ENCODE measurements at places on chromosomes 2 and 18.
A peak's percentile ranks its signal among the peaks of the same experiment; 100 is the strongest.

DNA sequence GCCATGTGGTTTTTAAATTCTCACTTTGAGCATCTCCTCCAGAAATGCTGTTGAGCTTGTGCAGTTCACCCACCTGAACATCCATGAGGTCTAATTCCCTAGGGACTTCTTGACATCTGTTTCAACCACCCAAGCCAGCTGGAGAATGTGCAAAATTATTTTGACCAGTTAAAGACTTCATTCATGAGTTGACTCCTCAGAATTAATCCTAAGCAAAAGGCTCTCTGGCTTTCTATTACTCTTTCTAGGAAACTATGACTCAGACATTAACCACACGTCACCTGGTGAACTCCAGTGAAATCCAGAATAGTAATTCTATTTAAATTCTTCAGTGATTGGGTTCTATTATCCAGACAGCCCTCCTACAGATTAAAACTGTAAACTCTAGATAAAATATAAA lies 247.5 kb downstream of the NBAS start:
- DNase-seq = no peak

DNA sequence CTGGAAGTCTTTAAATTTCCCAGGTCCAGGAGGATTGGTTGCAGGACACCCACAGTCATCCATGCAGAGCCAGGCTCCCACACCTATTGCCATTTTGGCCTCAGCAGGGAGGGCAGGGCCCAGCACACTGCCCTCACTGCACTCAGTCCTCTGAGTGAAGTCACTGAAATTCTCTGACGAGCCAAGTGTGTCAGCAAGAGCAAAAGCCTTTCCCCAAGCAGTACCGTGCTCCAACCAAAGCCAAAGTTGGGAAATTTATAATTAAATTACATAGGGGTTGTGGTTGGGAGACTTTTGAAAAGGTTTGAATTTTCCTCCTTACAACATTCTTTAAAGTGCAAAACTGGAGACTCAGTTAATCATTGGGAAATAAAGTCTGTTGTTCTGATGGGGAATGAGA lies 98.5 kb upstream of the CD226 start:
- no peak for DNase-seq

DNA sequence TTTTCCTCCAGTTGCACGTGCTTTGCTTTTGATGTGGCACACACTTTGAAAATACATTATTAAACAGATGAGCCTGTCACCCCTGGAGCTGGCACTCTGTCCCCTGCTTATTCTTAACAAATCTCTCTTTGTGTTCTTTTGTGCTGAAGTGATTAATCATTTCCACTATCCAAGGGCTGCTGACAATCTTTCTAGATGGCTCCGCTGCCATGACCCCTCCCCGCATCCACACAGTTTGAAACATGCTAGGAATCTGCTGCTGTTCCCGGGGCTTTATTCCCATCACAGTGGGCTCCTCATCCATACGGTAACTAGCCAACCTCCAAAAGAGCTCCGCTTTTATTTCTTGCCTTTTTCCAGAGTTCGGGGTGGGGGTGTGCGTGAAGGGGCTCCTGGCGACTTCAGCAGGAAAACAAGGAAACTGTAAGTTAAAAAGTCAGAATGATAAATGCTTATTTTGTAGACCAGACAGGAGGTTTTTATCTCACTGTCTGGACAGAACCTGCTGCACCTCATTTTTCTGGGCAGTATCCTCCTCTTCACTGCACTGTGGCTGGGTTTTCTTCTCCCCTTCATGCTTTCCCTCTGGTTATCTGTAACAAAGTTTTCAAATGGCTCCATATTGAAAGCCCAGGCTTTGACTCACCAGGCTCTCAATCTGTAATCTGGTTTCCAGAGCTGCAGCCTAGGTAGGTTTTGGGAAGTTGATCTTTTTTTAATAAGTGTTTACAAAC lies 319.7 kb downstream of the AFF3 start:
- DNase-seq = no peak

DNA sequence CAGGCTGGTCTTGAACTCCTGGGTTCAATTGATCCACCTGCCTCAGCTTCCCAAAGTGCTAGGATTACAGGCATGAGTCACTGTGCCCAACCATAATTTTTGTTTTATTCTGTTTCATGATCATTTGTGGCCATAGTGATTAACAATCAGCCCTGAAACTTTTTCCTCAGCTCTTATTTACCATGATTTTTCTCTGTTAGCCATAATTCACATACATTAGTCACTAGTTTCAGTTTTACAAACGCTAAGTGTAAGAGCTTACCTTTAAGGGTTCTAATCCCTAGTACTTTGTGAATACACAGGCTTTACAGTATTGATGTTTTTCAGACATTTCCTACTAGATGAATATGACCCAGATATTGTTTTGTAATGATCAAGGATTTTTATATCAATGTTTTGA lies 216.1 kb downstream of the DPP4 start:
- no peak for DNase-seq

DNA sequence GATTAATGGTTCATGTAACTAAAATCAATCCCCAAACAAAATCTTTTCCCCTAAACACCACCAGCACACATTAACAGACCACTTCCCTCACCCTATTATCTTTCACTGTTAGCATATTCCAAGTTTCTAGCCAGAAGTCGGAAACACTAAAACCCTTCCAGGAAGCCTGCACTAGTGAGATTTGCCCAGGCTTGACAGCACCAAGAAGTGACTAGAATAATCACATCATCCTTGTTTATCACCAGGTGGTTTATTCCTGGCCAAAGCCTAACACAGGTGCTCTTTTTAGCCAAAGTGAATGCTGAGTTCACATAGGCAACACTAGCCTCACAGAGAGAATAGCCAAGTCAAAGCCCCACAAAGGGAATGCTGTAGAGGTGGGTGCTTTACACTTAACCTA lies 221.2 kb upstream of the HNRNPA3 start:
- no peak for DNase-seq

DNA sequence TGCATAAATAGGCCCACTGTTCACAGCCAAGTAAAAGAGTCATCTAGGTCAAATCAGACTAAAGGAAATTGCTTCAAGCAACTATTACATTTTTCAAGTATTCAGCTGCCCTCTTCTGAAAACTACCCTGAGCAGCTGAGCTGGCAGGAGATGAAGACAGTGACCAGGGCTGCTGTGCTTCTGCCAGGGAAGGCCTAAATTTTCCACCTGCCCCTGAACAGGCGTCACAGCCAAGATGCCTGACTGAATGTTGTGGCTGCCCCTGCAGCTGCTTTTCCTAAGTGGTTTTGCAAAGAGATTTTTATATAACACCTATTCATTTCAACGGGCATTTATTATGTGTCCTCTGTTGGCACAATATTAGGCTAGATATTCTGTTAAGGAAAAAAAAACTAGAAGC lies 96.7 kb upstream of the RPE start:
- no peak for DNase-seq

- DNase-seq = no peak
Measured at GRCh38 chr2:217947383-217948350, 55.1 kb downstream of the TNS1 start.

GRCh38 chr2:10971161-10971887 lies 59.6 kb downstream of the KCNF1 start:
- DNase-seq = no peak

DNA sequence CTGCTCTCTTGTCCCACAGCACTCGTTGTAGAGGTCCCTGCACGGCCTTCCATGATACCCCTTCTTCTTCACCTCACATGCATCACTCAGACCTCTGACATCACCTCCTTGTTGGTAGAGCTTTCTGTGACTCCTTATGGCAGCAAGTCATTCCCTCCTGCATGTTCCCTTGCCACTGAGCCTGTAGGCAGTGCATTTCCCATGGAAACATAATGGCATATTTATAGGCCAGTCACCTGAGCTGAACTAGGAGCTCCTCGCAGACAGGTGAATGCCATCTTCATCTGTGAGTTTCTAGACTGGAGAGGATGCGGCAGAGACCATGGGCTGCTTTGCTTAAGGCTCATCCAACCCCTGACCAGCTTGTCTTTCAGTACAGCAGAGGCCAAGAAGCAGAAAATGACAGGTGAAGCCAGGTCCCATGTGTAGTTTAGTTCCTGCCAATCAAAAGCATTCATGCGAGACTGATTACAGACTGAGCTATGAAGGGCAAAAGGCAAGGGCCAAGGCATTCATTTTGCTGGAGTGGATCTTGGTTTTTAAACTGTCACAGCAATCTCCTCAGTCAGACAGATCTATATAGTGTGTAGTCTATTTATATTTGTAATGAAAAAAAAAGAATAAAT lies 59.4 kb upstream of the NEDD4L start:
- DNase-seq = no peak

DNA sequence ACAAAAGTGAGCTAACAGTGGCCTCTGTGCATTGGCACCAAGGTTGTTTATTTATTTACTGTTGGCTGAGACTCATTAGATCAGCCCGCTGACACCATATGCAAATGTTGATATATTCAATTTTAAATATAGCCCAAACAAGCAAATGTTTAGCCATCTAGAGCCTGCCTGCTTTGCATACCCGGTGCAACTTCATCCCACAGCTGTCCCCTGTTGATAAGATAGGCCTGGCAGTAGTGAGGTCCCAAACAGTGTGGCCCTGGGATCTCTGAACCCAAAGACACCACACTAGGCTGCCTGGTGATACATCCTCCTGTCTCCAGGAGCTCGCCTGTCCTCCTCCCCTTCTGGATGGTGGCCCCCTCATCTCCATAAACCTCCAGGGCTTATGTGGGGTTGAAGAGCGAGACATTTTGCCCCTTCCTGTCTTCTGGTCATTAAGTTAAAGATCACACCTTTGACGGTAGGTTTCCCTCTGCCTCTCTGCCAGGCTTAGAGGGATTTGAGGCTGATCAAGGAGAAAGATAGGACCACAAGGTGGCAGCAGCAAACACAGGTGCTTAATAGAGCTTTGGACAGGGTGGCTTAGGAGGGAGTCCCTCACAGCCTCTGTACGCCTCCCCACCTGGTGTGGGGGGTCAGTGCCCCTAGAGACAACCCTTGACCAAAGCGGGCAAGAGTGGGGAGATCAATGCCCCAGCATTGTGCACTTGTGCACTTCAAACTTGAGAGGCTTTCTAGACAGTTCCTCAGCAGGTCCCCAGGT lies 23.7 kb upstream of the MYO5B start:
- DNase-seq = no peak

GRCh38 chr2:110198016-110198415 lies 6.8 kb downstream of the NPHP1 start:
- DNase-seq = no peak

GRCh38 chr18:69874058-69874457 lies 73.6 kb downstream of the CD226 start:
- DNase-seq = no peak

- no peak for DNase-seq
Measured at GRCh38 chr18:47244086-47244485, 7.4 kb downstream of the SKOR2 start.

- DNase-seq = no peak
Measured at GRCh38 chr2:23564615-23564960, 179.6 kb downstream of the KLHL29 start.

DNA sequence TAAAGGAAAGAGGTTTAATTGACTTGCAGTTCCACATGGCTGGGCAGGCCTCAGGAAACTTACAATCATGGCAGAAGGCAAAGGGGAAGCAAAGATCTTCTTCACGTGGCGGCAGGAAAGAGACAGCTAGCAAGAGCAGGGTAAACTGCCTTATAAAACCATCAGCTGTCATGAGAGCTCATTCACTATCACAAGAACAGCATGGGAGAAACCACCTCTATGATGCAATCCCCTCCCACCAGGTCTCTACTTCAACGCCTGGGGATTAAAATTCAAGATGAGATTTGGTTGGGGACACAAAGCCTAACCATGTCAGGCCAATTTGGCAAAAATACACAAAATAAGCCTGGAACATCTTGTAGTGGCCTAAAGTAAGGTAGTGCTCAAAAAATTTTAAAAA lies 152.6 kb downstream of the COL6A3 start:
- DNase-seq = no peak

DNA sequence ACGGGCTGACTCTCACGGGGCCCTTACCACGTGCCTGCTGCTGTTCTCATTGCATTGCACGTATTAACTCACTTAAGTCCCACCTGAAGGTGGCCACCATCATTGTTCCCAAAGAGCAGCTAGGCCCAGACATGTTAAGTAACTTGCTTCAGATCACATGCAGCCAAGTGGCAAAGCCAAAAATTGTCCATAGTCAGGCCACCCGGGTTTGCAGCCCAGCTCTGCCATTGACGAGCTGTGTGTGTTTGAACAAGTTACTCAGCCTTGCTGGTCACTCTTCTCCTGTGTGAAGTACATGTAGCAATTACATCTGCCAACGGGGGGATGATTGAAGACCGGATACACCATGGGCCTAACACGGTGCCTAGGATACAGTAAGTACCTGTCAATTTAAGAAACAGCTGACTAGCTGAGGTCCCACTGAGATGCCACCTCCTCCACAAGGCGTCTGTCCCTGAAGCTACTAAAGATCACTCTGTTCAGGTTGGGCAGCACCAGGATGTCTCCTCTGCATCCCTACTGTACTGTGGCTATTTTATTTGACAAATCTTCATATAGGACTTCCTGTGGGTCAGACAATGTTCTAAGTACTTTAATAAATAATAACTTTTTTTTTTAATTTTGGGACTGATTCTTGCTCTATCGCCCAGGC lies 154.2 kb upstream of the MYCN start:
- DNase-seq = no peak

GRCh38 chr18:55097456-55098170 lies 138.4 kb upstream of the CCDC68 start:
- DNase-seq = peak; percentile 21

- DNase-seq = no peak
Measured at GRCh38 chr2:239245107-239245506, 155.7 kb downstream of the HDAC4 start.

DNA sequence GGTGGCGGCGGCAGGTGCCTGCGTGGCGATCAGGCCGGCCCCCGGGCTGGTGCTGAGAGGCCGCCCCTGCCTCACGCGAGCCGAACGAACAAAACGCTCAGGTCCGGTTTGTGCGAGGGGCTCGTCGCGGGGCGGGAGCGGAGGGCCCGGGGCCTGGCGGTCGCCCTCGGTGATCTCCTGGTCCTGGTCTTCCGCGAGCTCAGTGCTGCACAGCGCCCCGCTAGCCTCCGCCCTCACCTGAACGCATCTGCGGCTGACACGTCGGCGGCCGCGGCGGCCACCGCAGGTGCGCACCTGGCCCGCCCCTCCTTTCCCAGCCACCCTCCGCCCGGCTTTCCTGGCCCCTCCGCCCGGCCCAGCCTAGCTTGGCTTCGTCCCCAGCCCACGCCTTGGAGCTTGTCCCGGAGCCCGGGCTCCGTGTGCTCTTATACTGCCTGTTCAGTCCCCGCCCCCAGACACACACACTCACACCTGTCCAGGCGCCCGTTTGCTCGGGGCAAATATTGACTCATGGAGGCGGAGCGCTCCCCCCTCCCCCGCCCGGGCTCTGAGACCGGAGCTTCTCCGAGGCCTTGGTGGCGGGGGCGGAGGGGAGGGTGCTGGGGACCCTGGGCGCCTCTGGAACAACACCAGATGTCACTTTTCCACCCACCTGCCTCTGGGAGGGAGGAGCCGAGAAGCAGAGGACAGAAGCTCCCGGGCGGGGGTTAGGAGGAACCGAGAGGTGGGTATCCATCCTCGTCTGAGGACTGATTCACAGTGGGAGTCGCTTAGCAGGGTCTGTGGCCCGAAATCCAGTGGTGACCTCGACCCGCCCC lies 8.6 kb upstream of the CRYBA2 start:
- no peak for DNase-seq

Data from A549 (cell line).